ENCODE measurements at places on chromosomes 11 and 22. TPM values are rescaled to one million over a fixed set of nuclear protein-coding genes. Genes with fewer than 3 reads are reported as not detected.

GRCh38 chr11:78347956-78348355 is 69.7 kb downstream of the GAB2 start:
- DNase-seq, result no peak

GRCh38 chr22:23536821-23537345 is 43.2 kb downstream of the IGLL1 start:
- no peak for DNase-seq

- DNase-seq, result no peak
Measured at GRCh38 chr11:77442394-77443053, 31.4 kb downstream of the PAK1 start.

The SLC16A8 gene
- 1.8 TPM for total RNA-seq

The PANX3 gene
- total RNA-seq, result not detected

GRCh38 chr11:92886243-92886905 is 83.1 kb upstream of the MTNR1B start:
- DNase-seq, result peak; percentile 61

GRCh38 chr11:35798423-35798822 is 135.8 kb downstream of the TRIM44 start:
- DNase-seq, result no peak

The KCNJ1 gene
- not detected for total RNA-seq

DNA sequence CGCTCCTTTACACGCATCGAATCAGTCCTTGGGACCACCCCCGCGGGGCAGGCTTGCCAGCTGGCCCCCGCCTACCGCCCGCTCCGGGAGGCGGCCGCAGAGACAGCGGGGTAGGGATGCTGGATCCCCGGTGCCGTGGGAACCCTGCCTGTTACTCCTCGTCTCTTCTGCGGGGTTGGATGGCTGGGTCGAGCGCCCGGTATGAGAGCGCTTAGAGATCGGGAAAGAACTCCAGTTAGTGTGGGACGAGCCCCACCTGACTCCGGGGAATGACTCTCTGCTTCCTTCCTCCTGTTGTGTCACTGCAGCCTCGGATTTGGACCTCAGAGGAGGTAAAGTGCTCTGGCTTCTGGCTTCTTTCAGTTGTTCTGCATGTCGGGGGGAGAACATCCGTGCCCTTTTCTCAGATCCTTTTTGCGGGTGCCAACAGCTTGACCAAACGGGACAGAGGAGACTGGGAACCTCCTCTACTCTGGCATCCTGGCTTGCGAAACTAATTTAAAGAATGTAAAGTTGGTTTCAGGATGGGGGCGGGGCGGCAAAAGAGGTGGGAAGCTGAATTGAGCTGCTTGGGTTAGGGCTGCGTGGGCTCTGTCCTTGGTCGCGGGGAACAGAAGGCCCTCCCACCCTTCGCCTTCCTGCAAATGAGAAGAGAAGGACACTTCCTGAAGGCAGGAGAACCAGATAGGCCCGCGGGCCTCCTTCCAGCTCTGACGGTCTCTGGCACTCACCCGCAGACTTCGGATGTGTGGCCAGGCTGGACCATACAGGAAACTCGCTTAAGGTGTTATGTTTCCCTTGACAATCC is 938 bp downstream of the LAYN start:
- DNase-seq, result no peak

- no peak for DNase-seq
Measured at GRCh38 chr22:49119551-49119952, 708.1 kb downstream of the BRD1 start.

The TRIM51 gene
- total RNA-seq, result not detected
